ENCODE measurements at places on chromosomes 2 and 18. TPM values are rescaled to one million over a fixed set of nuclear protein-coding genes. Genes with fewer than 3 reads are reported as not detected.
A peak's percentile ranks its signal among the peaks of the same experiment; 100 is the strongest.

The CD8A gene
- 24.9 TPM for total RNA-seq

The C2orf66 gene
- not detected for total RNA-seq

- no peaks in the 10 kb centered on the region for H3K27me3 ChIP-seq
- no peaks in the 10 kb centered on the region for H3K4me1 ChIP-seq
- H3K27ac ChIP-seq, result no peak overlapping the region
- no peak for DNase-seq
- peaks cover 72% of the 10 kb centered on the region for H3K36me3 ChIP-seq
Measured at GRCh38 chr2:43559391-43560230, 36.2 kb downstream of the THADA start.

- H3K4me1 ChIP-seq, result no peaks in the 10 kb centered on the region
- no peak overlapping the region for H3K4me3 ChIP-seq
- H3K27me3 ChIP-seq, result no peaks in the 10 kb centered on the region
- peak; percentile 28 for DNase-seq
- H3K27ac ChIP-seq, result no peak overlapping the region
- H3K36me3 ChIP-seq, result no peaks in the 10 kb centered on the region
Measured at GRCh38 chr2:16774980-16775898, 109.6 kb upstream of the CYRIA start.

GRCh38 chr2:171266102-171266501, 105.4 kb upstream of the TLK1 start:
- H3K27ac ChIP-seq, result no peak overlapping the region
- no peaks in the 10 kb centered on the region for H3K4me1 ChIP-seq
- no peak overlapping the region for H3K4me3 ChIP-seq
- no peaks in the 10 kb centered on the region for H3K27me3 ChIP-seq

DNA sequence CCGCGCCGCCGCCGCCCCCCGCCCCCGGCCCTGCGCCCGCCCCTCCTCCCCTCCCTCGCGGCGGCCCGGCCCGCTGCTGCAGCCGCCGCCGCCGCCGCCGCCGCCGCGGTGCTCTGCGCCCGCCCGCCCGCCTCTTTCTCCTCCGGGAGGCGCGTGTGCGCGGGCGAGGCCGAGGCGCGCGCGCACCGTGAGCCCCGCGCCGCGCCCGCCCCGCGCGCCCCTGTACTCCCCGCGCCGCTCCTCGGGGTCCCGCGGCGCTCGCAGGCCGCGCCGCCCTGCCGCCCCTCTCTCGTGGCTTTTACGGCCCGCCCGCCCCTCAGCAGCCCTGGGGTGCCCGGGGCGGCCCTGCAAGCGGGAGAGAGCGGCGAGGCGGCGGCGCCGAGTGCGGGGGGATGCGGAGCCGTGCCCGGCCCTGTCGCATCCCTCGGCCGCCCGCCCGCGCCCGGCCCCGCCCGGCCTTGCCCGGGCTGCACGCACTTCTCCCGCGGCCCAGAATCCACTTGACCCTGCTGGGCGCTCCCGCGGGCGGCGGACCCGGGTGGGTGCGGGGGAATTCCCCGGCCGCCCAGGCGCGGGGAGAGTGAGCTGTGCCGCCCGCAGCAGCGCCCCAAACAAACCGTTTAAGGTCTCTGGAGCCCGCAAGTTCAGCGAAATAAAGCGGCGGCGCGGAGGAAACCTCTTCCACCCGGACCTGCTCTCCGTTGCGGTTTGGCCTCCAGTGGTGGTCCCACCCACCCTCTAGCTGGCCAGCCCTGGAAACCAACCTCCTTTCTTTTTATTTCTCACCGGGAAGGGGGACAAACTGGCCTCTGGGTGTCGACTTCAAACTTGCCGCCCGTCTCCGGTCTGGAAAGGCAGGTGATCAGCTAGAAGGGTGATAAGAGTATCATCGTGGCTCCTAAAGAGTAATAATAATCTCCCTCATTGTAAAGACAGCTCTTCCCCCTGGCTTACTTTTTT, 37.4 kb downstream of the AFF3 start:
- H3K27me3 ChIP-seq, result no peaks in the 10 kb centered on the region
- H3K27ac ChIP-seq, result peak overlapping the region; percentile 89
- no peaks in the 10 kb centered on the region for H3K36me3 ChIP-seq
- peak overlapping the region; percentile 90 for H3K4me3 ChIP-seq
- peaks cover 30% of the 10 kb centered on the region for H3K4me1 ChIP-seq

GRCh38 chr2:127153691-127154158, 46.8 kb upstream of the BIN1 start:
- no peak for DNase-seq
- H3K4me3 ChIP-seq, result no peak overlapping the region
- no peaks in the 10 kb centered on the region for H3K27me3 ChIP-seq
- H3K4me1 ChIP-seq, result peaks cover 11% of the 10 kb centered on the region
- H3K36me3 ChIP-seq, result no peaks in the 10 kb centered on the region

DNA sequence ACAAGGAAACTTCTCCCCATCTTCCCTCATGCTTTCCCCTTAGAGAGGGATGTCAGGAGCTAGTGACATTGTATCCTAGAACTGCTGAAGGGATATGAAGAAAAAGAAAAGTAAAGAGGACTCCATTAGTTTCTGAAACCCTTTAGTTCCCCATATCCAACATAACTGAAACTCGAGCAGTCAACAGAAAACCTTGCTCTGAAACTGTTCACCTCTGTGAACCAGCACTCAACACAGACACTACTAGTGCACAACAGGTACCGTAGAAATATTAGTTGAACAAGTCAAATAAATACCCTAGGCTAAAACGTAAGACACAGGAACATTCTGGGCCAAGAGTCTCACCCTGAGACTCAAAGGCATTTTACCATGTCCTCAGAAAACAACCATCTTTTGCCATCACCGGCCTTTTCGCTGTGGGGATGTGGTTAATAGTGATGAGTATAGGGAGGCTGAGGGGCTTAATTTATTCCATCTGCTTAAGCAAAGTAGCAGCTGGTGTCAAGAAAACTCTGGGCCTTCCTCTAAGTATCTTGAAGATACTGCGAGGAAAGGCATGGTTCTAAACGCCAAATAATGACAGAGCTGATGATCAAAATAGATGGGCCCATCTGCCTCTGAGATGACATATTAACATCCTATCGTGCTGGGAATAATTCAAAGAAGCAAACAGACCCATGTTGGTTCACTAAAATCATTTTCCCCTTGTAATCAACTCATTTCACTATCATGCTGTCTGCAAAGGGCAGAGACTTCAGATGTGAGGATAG, 156.8 kb downstream of the STK39 start:
- no peak overlapping the region for H3K4me3 ChIP-seq
- no peaks in the 10 kb centered on the region for H3K27me3 ChIP-seq
- no peak overlapping the region for H3K27ac ChIP-seq
- DNase-seq, result no peak
- peaks cover 4% of the 10 kb centered on the region for H3K4me1 ChIP-seq

DNA sequence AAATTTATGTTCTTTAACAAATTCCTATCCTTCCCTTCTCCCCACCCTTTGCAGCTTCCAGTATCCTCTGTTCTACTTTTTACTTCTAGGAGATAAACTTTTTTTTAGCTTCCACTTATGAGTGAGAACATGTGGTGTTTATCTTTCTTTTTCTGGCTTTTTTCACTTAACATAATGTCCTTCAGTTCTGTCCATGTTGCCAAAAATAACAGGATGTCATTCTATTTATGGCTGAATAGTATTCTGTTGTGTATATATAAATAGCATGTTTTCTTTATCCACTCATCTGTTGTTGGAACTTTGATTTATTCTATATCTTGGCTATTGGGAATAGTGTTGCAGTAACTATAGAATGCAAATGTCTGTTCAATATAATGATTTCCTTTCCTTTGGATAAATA, 1191.2 kb downstream of the CNTNAP5 start:
- H3K4me1 ChIP-seq, result no peaks in the 10 kb centered on the region
- no peak overlapping the region for H3K4me3 ChIP-seq
- H3K36me3 ChIP-seq, result no peaks in the 10 kb centered on the region
- DNase-seq, result no peak
- H3K27ac ChIP-seq, result no peak overlapping the region
- no peaks in the 10 kb centered on the region for H3K27me3 ChIP-seq

DNA sequence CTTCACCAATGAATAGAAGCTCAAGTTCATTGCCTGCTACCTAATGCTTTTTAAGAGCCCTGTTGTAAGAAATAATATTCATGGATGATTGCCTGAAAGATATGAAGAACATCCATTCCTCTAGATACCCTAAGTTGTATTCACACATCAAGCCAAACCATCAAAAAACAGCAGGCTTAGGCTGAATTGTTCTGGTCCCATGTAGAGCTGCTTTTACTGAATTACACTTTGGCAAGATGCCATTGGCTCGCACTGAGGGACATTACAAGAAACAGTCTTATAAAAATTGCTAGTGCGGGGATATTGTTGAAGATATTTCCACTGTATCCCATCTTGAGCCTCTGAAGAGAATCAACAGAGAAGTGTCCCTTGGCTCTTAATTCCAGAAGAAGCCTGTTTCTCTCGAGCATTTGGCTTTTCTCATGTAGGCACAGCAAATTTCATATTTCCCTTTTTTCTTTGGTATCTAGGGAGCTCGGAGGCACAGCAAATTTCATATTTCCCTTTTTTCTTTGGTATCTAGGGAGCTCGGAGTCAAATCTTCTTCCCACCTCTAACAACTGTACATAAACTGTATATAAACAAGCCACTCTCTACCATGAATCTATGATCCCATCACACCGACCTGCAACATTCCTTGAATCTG, 107.5 kb downstream of the COLEC12 start:
- peaks cover 33% of the 10 kb centered on the region for H3K4me1 ChIP-seq
- H3K36me3 ChIP-seq, result no peaks in the 10 kb centered on the region
- no peak for DNase-seq

DNA sequence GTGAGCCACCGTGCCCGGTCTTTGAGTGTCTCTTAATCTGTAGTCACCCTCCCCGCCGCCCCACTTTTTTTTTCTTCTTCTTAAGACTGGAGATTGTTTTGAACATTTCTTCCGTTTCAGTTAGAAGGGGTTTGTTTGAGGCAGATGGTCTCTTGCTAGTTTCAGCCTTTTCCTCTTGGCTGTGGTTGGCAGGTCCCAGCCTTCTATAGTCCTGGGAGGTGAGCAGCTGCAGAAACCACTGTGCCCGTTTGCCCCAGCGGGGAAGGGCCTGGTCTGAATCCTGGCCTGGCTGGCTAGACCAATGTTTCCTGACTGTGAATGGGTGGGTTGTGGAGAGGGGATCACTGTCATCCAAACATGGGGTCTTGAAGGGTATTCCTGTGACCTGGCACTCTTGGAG, 30.1 kb upstream of the MCFD2 start:
- no peak overlapping the region for H3K27ac ChIP-seq
- peaks cover 13% of the 10 kb centered on the region for H3K36me3 ChIP-seq
- no peaks in the 10 kb centered on the region for H3K27me3 ChIP-seq
- no peak for DNase-seq
- H3K4me1 ChIP-seq, result peaks cover 18% of the 10 kb centered on the region

DNA sequence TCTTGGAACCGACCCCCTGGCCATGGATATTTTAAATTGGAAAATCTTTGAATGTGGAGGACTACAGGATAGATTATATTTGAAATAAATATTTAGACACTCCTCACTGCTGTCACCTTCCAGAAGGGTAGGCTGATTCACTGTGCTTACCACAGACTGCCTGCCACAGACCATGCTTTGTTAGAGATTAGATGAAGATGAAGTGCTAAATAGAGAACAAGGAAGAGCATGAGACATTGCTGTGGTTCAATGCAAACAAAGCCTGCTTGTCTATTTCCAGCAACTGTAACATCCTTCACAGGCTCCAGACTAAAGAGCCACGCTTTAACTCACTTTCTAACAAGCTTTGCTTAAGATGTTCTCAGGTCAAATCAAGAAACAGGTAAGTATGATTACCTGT, 81.0 kb upstream of the TMEM17 start:
- no peak for DNase-seq
- H3K4me3 ChIP-seq, result no peak overlapping the region
- no peaks in the 10 kb centered on the region for H3K36me3 ChIP-seq
- H3K27ac ChIP-seq, result no peak overlapping the region
